ENCODE measurements at places on chromosomes 16 and 17. TPM values are rescaled to one million over a fixed set of nuclear protein-coding genes. Genes with fewer than 3 reads are reported as not detected.

GRCh38 chr16:69048328-69049120, 56.9 kb upstream of the HAS3 start:
- no peak for DNase-seq
- peaks cover 4% of the 10 kb centered on the region for H3K36me3 ChIP-seq
- H3K4me3 ChIP-seq: no peak overlapping the region
- H3K27me3 ChIP-seq: no peaks in the 10 kb centered on the region
- peak overlapping the region; percentile 62 for H3K27ac ChIP-seq

GRCh38 chr17:4823373-4824089, 9.6 kb upstream of the MINK1 start:
- no peaks in the 10 kb centered on the region for H3K4me1 ChIP-seq
- H3K27me3 ChIP-seq: no peaks in the 10 kb centered on the region
- H3K4me3 ChIP-seq: no peak overlapping the region

DNA sequence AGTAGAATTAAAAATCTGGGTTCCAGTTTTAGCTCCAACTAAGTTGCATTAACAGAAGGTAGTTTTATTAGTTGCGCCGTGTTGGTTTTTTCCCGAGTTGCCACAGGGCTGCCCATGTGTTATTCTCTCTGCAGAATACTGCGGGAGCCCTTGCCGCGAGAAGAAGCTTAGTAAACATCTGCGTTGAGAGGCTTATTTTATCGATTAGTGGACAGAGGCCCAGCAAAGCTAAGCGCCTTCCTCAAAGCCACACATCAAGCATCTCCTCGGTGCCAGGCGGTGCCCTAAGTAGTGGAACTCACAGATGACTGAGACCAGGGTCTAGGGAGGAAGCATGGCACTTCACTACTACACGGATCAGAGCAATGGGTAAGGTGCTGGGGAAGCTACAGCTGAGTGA, 212.3 kb upstream of the IRX5 start:
- no peak overlapping the region for H3K4me3 ChIP-seq
- no peaks in the 10 kb centered on the region for H3K27me3 ChIP-seq
- no peak overlapping the region for H3K27ac ChIP-seq

DNA sequence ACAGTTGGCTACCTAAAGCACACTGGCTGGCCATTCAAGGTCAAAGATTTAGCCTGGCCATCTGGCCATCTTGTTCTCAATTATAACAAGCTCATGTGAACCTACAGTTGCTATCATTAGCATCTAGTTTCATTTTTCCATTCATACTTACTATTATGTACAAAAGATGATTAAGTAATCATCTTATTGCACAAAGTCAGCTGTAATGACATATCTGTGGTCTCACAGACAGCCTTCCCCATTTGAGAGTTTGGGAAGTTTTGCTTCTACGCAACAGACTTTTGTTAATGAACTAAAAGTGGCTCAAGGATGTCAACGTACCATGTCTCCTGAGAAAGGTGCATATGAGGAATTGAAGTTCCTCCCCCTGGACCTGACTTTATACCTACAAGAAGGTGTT, 51.3 kb downstream of the HS3ST3B1 start:
- H3K27me3 ChIP-seq: no peaks in the 10 kb centered on the region
- no peak for DNase-seq
- H3K36me3 ChIP-seq: peaks cover 31% of the 10 kb centered on the region
- peaks cover 14% of the 10 kb centered on the region for H3K4me1 ChIP-seq
- no peak overlapping the region for H3K4me3 ChIP-seq

DNA sequence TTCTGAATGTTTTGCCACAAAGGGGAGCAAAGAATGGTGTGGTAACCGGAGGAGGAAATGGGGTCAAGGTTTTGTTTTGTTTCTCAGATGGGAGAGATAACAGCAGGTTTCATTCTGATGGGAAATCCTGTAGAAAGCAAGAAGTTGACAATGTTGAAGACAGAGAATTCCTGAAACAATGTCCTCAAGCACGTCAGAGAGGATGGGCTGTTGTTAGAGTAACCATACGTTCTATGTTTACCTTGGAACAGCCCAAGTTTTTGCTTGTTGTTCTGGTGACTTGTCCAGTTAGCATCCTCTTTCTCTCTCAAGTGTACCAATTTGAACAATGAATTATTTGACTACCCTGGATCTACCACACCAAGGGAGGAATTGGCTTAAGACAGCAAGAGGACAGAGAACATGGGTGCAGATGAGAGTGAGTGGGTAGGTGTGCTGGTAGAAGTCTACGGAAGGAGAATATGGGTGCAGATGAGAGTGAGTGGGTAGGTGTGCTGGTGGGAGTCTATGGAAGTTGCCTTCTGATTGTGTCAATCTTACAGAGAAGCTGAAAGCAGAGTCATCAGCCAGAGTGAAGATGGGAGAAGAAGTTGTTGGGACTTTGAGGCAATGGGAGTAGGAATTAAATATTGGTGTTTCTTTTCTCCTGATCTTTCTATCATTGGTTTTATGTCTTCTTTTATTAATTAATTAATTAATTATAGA, 14.8 kb upstream of the NSRP1 start:
- no peak for DNase-seq
- no peak overlapping the region for H3K4me3 ChIP-seq
- no peaks in the 10 kb centered on the region for H3K36me3 ChIP-seq
- H3K27ac ChIP-seq: no peak overlapping the region

DNA sequence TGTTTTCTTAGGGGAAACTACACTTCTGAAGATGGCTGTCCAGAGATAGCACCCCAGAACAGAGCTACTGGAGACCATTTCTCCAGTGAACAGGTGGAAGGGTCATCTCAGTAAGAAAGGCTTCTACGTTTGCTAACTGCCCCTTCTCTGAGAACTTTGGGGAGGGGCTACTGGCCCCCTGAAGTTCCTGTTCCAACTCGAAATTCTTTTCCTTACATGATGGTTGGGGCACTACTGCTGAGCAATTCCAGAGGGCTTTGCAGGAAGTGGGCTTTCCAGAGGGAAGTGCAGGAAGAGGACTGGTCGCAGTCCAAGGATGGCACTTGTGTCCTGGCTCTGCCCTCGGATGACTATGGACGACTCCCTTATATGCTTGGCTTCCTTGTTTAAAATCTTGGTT, 31.2 kb downstream of the TOM1L2 start:
- no peak for DNase-seq
- H3K36me3 ChIP-seq: no peaks in the 10 kb centered on the region
- H3K4me1 ChIP-seq: peaks cover 79% of the 10 kb centered on the region
- H3K27me3 ChIP-seq: no peaks in the 10 kb centered on the region
- H3K4me3 ChIP-seq: no peak overlapping the region

DNA sequence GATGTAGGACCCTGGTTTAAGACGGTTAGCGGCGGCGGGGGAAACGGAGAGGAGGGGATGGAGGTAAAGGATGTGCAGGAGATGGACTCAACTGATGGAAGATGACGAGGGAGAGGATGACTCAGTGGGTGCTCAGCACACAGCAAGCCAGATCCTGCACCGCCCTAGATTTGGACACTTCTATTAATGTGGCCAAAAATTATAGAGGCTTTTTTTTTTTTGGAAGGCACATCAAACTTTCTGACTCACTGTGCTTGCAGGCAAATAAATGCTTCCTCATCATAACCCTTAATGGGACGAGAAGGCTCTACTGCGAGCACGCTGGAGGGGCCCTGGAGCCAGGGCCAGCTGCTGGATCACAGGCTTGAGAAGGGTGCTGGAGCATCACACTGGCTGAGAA, 36.0 kb downstream of the RTN4RL1 start:
- no peak for DNase-seq
- H3K36me3 ChIP-seq: no peaks in the 10 kb centered on the region
- no peak overlapping the region for H3K4me3 ChIP-seq
- H3K27ac ChIP-seq: peak overlapping the region; percentile 29

DNA sequence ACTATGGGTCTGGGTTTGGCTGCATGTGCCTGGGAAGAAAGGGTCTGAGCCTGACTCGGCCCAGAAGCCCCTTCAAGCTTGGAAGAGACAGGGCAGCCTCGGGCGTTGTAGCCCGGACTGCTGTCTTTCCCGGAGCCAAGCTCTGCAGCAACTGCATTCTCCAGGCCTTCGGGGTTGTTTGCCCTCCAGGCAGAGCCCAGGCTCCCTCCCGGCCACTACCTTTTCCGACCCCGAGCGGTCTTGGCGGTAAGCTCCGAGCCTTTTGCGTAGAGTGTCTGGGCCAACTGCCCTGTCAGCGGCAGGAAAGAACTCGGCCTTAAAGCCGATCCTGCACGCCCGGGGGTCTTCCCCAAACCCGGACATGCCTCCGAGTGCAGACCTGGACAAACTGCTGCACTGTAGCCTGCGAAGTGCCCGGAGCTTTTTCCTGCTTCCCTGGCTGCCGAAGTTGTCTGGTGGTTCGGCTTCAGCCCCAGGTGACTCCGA, 1.3 kb downstream of the LHX1 start:
- peaks cover 76% of the 10 kb centered on the region for H3K27me3 ChIP-seq
- no peak overlapping the region for H3K27ac ChIP-seq
- DNase-seq: no peak
- H3K4me1 ChIP-seq: peaks cover 45% of the 10 kb centered on the region
- H3K4me3 ChIP-seq: peak overlapping the region; percentile 61
- no peaks in the 10 kb centered on the region for H3K36me3 ChIP-seq

DNA sequence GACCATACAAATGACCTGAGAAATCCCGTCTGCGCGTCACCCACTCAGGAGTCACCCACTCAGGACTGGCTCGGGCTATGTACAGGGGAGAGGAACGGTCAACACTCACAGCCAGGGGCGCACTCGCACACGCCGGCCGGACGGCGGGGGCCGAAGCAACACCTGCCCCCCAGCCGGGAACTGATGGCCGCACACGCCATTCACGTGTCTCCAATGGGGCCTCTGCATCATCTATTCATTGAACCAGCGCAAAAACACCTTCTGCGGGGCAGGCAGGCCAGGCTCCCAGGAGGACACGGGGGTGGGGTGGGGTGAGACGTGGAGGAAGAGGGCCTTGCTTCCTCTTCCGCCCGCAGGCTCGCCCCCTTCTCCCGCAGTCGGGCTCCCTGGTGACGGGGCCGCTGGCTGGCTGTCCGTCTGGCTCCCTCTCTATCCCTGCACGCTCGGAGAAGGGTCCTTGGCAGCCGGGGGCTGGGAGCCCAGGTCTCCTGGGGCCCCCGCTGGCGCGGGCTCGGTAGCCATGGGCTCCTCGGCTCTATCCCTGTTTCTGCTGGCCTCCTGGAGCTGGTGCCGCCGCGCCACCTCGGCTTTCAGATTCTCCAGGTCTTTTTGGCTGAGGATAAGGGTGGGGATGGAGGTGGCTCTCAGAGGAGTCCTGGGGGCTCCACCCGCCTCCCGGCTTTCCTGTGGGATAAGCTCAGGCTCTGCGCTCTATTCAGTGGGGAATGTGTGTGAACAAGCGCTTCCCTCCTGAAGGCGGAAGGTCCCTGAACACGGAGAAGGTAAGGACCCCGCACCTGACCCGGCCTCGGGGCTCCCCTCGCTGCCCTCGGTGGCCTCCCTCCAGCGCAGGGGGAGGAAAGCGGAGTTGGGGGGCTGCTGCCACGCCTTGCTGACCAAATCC, 21.1 kb downstream of the CLUH start:
- peak; percentile 84 for DNase-seq
- H3K36me3 ChIP-seq: peaks cover 2% of the 10 kb centered on the region
- H3K4me1 ChIP-seq: peaks cover 3% of the 10 kb centered on the region
- no peak overlapping the region for H3K27ac ChIP-seq
- H3K27me3 ChIP-seq: no peaks in the 10 kb centered on the region

GRCh38 chr17:43772877-43773648, 5.7 kb downstream of the DUSP3 start:
- H3K36me3 ChIP-seq: peaks cover 43% of the 10 kb centered on the region
- DNase-seq: no peak
- peaks cover 8% of the 10 kb centered on the region for H3K4me1 ChIP-seq
- H3K27me3 ChIP-seq: no peaks in the 10 kb centered on the region

GRCh38 chr17:4969047-4969550, 1.5 kb upstream of the SPAG7 start:
- peaks cover 35% of the 10 kb centered on the region for H3K4me1 ChIP-seq
- DNase-seq: peak; percentile 86
- H3K27ac ChIP-seq: no peak overlapping the region
- no peak overlapping the region for H3K4me3 ChIP-seq

- peaks cover 4% of the 10 kb centered on the region for H3K36me3 ChIP-seq
- H3K27ac ChIP-seq: no peak overlapping the region
- no peak for DNase-seq
- H3K27me3 ChIP-seq: no peaks in the 10 kb centered on the region
- no peaks in the 10 kb centered on the region for H3K4me1 ChIP-seq
Observed at GRCh38 chr16:67694611-67695010, 24.5 kb downstream of the GFOD2 start.

DNA sequence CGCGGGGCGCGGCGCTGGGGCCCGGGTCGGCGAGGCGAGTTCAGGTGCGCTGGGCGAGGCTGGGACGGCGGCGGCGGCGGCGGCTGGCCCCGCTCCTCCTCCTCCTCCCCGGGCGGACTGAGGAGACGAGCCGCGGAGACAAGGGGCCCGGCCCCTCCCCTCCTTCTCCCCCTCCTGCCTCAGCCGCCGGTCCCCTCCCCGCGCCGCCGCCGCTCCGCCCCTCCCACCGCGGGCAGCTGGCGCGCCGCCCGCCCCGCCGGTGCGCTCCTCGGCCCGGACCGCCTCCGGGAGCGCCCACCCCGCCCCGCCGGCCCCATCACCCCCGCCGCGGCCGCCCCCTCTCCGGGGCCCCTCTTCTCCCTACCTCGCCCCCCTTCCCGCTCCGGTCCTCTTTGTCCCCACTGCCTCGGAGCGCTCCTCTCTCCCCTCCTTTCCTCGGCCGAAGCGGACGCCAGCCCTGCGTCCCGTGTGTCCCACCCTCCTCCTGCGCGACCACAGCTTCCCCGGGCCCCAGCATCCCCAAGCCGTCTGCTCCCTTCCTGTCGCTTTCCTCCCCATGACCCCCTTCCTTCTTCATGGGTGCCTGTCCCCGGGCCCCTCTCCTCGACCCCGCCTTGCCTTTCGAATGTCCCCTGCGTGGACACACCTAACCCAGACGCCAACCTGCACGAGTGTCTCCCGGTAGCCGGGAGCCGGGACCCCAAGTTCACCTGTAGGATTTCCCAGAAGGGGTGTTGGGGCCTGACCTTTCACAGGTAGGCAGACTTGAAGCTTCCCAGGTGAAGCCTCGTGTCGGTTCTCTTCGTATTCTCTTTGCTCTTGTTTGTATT, at the start of gene TOX3:
Gene TOX3, minus strand, starts transcription at position 140 of the 830 bp plus-strand sequence. CDS start 420 bp downstream, outside the sequence.
- no peak for DNase-seq
- no peaks in the 10 kb centered on the region for H3K36me3 ChIP-seq
- peaks cover 18% of the 10 kb centered on the region for H3K4me1 ChIP-seq
- H3K27me3 ChIP-seq: peaks cover 71% of the 10 kb centered on the region
- H3K4me3 ChIP-seq: peak within 1 kb of the TSS; percentile 75

NR1D1 gene
- total RNA-seq: 6.1 TPM

CCL1 gene
- total RNA-seq: not detected

XYLT1 gene
- total RNA-seq: 9.0 TPM

TEKT5 gene
- 0.50 TPM for total RNA-seq

SNAI3 gene
- total RNA-seq: not detected

SLC22A31 gene
- not detected for total RNA-seq

PLA2G10 gene
- not detected for total RNA-seq

BCL7C gene
- total RNA-seq: 38.1 TPM

NAA60 gene
- 55.0 TPM for total RNA-seq

Measured in osteocyte (in vitro differentiated cells).